Esophagus squamous epithelium (tissue), 5 donors: ENCODE measurements at places on chromosomes 5 and 9. TPM values are rescaled to one million over a fixed set of nuclear protein-coding genes. Genes with fewer than 3 reads are reported as not detected.

DNA sequence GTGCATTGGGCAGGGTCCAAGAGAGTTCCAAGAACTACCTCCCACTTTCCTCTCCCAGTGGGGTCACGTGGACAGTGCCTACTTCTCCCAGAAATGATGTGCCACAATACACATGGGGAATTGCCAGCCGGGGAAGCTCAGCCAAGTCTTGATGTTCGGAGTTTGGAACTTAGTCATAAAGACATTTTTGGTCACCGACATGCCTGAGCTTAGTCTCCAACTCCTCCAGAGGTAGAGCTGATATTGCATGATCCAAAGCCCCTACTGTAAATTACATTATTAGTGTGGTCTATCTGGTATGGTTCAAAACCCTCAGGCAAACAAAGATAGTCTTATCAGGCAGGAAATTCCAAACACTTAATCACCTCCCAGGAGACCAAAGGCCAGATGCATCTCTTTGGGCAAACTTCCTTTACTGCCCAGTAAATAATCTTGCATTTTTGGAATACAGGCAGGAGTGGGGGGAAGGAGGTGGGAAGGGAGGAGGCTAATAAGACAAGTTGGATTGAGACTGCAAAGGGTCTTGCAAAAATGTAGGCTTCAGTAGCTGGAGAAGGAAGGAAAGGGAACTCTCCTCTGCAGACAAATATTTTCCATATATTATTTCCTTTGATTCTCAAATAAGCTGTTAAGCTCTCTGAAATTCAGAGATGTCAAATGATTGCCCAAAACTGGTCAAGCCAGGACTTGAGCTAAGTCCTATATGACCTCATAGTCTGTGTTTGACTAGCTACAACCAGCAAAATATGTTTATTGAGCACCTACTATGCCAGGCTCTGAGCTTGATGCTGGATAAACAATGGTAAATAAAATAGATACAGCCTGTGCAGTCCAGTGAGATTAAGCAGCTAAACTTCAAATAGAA is 99.4 kb downstream of the DRD1 start:
- DNase-seq, result no peak

DNA sequence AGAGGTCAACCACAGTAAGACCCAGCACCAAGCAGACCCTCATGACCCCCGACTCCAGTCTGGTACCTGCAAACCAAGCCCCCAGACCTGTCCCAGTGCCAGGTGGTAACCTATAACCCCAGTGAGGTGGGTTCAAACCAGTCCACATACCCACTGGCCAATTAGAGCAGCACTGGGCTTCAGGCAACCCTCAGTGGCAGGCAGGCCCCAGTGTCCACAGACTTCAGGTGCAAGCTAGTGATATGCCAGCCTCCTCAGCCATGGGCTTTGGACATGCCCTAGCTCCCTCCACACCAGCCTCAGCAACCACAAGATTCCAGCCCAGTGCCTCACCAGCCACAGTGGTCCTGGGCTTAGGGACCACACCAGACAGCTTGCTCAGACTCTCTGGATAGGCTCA is 276.6 kb downstream of the DTWD2 start:
- no peak for DNase-seq

DNA sequence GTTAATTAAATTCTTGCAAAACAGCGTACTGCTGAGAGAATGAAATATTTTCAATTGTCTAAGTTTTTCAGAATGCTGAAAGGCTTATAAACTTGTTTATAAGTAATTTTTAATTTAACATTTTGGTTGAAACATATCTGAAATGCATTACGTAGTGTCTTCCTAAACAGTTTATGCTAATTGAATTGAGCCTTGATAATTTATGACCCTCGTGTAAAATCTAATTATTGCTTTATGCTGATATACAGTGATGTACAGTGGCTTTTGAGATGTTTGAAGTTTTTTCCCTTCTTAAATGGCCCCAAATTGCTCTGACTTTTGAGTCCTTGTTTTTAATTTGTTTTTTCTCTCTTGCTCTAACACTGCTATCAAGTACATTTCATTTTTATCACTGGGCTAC is 262.7 kb downstream of the FBXL7 start:
- DNase-seq, result no peak

PDZD2 gene
- total RNA-seq, result 26.7 TPM

IL17B gene
- total RNA-seq, result 2.5 TPM

DNA sequence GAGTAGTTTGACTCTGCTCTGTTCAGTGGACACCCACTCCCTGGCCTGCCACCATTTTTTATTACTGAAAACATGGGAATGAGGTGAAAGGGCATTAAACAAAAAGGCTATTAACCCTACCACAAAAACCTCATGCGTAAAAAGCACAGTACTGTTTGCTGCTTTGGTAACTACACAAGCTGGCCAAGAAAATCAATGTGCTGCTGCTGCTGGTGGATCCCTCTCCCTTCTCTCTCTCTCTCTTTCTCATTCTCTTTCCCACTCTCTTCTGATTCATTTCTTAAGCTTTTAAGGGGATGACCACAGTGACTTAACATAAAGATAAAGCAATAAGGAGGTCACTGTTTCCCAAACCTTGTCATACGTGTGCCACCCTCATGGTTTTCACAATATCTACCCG is 183.2 kb upstream of the TBC1D2 start:
- no peak for DNase-seq

CTNNA1 gene
- 393 TPM for total RNA-seq

- no peak for DNase-seq
Observed at GRCh38 chr9:95505072-95505716, 11.6 kb downstream of the PTCH1 start.

DNA sequence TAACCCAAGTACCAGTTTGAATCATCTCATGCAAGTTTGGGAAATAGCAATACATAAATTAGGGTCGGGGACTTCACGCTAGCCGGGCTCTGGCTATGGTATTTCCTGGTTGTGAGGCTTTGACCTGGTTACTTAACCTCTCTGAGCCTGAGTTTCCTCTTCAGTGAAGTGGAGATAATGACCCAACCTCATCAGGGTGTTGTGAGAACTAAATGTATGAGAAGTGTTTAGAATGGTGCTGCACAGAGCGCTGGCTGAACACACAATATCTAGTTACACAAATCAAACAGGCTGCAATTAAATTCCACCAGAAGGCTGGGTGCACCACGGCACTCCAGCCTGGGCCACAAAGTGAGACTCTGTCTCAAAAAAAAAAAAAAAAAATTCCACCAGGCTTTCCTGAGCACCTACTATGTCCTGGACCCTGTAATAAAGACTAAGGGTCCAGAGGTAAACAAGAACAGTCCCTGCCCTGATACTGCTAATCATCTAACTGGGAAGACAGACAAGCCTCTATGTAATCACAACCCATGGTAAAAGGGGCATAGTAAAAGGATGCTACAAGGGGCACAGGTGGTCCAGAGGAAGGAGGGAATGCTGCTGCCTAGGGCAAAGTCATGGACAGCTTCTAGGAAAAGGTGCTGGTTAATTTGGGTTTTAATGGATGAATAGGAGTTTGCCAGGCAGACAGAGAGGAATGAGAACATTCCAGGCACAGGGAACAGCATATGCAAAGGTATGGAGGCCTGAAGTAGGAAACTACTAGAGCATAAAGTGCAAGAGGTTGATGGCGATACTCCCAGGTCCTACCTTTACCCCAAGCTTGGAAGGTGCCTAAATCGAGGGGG is 27.7 kb downstream of the DUSP1 start:
- DNase-seq, result no peak

DNA sequence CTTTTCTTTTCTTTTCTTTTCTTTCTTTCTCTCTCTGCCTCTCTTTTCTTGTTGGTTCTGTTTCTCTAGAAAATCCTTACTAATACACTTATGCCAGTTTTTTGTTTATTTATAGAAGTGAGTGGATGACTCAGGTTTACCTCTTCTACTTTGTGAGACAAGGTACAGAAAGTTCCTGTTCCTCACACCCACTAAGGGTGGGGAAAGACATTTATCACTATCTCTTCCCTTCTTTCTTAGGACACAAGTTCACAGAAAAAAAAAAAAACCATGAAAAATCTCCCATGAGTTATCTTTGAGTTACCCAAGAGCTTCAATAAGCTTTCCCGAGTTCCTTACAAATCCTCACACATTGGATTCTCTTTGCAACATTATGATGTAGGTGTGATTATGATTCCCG is 60.9 kb upstream of the CD180 start:
- no peak for DNase-seq

- no peak for DNase-seq
Observed at GRCh38 chr9:2420543-2420942, 201.0 kb upstream of the VLDLR start.

OLFM1 gene
- total RNA-seq, result 8.2 TPM

- DNase-seq, result no peak
Observed at GRCh38 chr5:175236176-175236575, 207.8 kb downstream of the DRD1 start.

MRPS2 gene
- total RNA-seq, result 35.2 TPM

DNA sequence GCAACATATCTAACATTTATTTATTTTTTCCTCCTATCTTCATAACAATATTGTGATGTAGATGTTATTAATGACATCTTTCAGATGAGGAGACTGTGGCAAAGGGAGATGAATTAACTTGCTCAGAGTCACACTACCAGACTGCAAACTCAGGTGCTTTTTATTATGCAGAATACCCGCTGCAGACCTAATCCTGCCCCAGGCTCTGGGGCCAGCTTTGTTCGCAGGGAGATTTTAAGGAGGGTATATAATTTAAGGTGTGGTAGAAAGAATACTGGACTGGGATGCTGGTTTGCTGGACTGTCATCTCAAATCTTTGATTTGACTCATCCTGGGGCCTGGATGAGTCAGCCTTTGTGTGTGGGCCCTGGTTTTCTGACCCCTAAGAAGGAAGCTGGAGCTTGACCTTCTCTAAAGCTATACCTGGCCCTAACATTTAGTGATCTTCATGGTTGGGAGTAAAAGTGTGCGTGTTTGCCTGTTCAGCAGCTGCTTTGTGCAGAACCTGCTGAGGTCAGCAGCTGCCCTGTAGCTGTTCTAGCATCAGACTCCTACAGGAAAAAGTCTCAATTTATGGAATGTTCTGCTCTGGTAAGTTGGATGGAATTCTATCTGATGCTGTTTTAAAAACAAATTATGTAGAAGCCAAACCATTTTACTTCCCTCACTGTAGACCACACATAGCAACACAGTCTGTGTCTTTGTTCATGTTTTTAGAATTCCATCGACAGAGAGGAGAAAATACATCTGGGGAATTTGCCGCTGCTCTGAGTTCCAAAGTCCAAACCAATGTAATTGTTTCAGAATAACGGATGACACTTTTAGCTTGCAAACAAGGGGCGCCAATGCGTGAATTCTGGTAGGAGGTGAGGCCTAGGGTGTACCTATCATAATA is 4.5 kb downstream of the SLC36A1 start:
- no peak for DNase-seq

GRCh38 chr5:127088251-127088650 is 14.9 kb upstream of the C5orf63 start:
- DNase-seq, result no peak

DNA sequence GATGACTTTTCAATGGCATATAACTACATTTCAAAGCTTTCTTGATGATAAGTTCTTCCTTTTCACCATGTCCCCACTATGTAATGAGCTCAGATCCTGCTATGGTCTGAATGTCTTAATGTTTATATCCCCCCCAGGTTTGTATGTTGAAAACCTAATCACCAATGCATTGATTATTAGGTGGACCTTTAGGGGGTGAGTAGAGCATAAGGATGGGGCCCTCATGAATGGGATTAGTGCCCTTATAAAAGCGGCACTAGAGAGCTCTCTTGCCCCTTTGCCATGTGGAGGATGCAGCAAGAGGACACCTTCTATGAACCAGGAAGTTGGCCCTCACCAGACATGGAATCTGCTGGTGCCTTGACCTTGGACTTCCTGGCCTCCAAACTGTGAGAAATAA is 316.8 kb downstream of the ARHGEF28 start:
- DNase-seq, result no peak

SGTB gene
- total RNA-seq, result 0.99 TPM

ROR2 gene
- 1.4 TPM for total RNA-seq
